Eye (tissue), 1 donor: ENCODE measurements at places on chromosomes 4 and X.

GRCh38 chr4:72205831-72206230, 174.0 kb downstream of the NPFFR2 start:
- no peak for DNase-seq

DNA sequence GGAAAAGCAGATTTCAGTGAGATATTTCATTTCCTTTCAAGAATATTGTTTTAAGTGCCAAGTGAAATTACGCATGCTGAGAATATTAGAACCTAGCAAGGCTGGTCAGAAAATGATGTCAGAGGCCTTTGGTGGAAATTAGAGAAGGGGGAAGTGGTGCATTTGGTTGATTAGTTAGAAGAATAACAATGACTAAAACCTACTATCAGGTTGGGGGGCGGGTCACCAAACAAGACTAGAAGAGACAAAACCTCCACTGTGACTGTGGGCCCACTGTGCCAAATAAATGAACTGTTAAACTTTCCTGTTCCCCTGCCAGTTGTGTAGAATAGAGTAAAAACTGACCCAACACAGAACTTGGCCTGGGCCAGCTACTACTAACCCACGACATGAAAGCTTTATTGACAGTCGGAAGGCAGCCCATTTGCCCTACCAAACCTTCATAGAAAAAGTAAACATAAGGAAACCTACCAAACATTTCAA, 2.9 kb downstream of the RAPGEF2 start:
- no peak for DNase-seq

DNA sequence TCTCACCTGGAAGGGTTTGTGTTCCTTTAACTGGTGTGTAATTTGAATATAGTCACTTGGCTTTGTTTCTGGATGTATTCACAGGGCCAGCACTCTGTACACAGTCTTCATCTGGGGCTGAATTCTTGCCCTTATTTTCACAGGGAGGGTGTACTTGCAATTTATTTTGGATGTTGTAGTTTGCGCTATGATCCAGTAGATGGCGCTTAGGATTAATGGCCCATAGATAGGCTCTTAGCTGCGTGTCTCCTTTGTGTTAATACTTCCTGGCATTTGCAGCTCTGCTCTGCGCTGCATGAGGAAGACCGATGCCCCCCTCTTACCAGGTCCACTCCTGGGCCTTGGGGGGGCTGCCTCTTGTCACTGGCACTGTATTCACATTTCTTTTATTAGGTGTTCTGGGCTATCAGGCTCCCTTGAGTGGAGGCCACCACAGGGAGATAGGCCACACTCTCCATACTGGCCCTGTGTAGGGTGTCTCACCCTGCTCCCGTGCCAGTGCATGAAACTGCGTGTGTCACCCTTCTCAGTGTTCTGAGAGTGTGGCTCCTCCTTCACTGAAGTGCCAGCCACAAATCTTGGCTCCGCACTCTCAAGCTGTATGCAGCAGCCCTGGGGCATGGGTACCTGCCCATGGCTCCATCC, 562.2 kb downstream of the ZIC3 start:
- DNase-seq: peak; percentile 69

DNA sequence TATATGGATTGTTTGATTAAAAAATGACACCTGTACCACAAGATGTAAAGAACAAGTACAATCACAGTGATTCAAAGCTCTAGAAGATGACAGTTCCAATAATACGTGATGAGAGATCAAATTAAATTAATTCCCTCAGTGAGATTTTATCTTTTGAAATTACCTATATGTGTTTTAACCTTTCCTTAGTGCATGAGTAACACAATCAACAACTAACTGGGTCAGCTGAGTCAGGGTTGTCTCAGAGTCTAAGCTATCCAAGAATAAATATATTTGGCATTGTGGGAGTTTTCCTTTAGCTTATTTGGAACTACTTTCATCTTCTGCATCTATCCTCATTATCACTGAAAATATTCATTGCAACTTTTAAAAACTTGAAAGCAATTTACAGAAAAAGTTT, 162.8 kb downstream of the WDFY3 start:
- DNase-seq: no peak

DNA sequence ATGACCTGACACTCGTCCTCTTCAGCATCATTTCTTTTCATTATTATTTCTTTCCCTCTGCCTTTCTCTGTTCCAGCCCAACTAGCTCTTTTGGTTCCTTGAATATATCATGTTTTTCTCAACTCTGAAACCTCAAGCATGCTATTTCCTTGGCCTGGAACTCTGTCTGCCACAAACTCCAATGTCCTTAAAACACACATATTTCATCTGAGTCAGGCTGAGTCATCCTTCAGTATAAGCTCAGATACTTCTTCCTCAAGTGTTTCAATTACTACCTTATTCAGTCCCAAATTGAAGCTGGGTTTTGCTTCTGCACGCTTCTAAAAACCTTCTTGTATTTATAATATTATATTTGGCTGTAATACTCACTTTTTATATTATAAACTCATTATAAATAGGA, 424.2 kb downstream of the PDGFC start:
- no peak for DNase-seq

DNA sequence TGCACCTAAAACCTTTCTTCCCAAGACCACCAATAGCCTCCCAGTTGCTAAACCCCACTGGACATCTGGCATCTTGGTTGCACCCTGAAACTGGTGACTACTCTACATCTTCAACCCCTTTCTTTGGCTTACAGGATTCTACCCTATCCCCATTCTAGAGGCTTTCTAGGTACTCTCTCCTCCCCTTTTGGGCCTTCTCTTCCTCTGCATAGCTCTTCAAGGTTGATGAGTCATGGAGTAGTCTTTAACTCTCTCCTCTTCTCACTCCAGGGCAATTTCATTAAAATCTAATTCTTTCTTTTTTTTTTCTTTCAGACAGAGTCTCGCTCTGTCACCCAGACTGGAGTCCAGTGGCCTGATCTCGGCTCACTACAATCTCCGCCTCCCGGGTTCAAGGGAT, 16.8 kb downstream of the APOO start:
- DNase-seq: no peak

- peak; percentile 90 for DNase-seq
Measured at GRCh38 chrX:10620121-10620699, at the start of gene MID1. Gene MID1, minus strand, starts transcription at chrX:10620585. Its CDS starts 53,038 bp downstream, at chrX:10567547.
